ENCODE measurements at places on chromosomes 11 and 22.

GRCh38 chr11:24286238-24286637, 210.6 kb upstream of the LUZP2 start:
- DNase-seq: no peak

GRCh38 chr11:69474736-69475135, 6.7 kb upstream of the LINC01488 start:
- no peak for DNase-seq

DNA sequence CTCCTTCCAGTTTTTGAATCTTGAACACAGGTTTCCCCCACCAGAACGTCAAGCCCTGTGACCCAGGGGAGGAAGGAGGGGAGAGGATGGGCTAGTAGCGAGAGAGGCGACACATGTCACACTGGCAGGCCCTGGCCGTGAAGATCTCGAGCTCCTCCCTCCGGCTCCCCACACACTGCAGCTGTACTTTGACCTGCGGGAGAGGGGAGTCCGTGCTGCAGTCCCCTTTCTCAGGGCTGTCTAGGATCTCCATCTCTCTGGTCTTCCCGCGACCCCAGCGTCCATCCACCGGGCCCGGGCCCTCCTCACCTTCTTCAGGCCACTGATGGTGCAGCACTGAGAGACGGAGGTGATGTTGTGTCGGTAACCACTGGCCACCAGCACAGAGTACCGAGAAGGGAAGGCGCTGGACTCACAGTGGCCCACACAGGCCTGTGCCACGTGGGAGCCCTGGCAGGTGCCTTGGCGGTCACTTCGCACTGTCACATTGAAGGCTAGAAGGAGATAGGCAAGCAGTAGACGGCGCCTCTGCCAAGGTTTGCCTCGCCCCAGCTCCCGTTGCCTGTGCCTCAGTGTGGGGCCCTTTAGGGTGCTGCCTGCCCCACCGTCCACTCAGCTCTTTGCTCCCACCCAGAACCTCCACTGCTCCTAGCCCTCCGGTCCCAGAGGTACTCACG, 873 bp downstream of the GPHA2 start:
- DNase-seq: no peak

DNA sequence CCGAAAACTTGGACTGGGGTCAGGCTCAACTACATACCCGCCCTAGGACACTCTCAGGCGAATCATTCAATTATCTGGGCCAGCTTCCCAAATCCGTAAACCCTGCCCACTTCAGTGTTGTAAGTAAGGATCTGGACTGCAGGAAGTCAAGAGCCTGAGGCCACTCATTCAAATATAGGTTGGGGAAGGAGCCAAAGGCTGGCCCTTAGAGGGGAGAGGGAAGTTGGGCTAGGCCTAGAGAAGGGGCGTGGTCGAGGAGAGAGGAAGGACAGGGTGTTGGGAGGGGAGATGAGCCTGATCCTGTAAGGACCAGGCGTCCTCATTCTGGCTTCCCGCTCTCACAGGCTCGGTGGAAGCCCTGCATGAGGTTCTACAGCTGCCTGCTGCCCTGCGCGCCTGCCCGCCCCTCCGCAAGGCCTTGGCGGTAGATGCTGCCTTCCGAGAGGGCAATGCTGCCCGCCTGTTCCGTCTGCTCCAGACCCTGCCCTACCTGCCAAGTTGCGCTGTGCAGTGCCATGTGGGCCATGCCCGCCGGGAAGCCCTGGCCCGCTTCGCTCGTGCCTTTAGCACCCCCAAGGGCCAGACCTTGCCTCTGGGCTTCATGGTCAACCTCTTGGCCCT, 3.0 kb downstream of the SAC3D1 start:
- DNase-seq: no peak

- DNase-seq: no peak
Observed at GRCh38 chr11:84384731-84385130, 1098.6 kb upstream of the CCDC90B start.

DNA sequence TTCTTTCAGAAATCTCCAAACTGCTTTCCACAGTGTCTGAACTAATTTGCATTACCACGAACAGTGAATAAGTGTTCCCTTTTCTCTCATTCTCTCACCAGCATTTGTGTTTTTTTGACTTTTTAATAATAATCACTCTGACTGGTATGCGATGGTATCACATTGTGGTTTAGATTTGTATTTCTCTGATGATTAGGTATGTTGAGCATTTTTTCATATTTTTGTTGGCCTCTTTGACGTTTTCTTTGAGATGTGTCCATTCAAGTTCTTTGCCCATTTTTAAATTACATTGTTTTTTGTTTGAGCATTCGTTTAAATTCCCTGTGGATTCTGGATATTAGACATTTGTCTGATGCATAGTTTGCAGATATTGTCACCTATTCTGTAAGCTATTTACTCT, 1639.6 kb upstream of the TENM4 start:
- no peak for DNase-seq

DNA sequence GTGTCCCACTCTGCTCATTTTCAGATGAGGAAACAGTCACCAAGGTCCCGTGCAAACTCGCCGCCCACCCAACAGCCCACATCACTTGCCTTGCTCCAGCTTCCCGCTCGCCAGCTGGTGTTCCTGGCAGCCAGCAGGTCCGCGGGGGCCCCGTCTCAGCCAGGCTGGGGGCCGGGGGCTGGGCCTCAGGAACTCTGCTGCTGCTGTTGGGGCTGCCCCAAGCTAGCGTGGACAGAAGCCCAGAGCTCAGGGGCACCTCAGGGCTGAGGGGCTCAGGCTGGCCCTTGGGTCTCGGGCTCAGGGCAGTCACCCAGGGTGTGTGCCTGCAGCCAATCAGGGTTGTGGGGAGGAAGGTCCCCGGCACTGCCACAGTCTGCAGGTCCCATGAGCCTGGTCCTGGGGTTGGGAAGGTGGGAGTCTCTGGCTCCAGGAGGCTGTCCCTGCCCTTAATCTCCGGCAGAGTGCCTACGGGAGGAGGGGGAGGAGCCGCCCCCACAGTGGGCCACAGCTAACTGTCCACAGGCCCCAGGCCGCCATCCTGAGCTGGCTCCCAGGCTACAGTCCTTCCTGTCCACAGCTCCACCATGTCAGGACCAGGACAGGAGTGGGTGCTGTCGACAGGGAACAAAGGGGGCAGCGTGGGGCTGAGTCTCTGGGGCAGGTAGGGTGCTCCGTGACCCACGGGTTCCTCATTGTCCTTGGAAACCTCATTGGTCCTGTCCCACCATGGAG, 65.2 kb downstream of the ARFGAP3 start:
- no peak for DNase-seq

DNA sequence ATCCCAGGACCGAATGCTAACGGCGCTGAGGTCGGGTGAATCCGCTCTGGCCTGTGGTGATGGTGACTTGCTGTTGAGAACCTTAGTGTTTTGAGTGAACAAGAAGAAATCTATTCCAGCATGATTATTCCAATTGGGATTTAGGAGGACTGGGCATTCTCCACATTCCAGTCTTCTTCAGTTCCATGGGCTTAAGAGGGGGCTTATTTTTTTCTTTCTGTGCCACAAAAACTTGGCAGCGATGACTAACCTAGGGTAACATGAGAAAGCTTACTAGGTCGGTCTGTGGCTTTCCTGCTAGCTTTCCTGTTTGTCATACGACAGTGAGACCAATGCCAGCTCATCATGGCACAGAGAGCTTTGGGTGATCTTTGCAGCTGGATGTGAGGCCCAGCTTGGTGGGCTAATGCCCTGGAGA, 62.9 kb upstream of the ATXN10 start:
- DNase-seq: no peak

DNA sequence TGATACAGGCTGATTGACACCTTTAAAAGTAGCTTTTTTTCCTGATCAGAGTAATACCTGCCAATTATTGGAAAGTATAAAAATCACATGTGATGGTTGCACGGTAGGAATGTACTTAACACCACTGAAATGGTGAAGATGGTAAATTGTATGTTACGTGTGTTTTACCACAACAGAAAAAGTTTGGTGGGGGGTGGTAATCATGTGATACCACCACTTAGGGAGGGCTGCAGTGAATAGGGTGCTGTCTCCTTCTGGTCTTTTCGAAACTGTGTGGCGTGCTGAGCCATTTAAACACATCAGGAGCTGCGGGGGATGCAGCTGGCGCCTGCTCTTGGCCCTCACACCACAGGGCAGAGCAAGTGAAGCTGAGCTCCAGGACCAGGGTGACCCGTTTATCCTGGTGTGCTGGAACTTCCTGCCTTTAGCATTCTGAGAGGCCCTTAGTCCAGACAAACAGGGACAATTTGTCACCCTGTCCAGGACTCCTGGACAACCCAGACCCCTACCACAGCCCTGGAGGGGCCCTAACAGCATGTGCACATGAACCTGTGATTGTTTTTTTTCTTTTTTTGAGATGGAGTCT, 2.6 kb downstream of the SYNGR1 start:
- DNase-seq: no peak

DNA sequence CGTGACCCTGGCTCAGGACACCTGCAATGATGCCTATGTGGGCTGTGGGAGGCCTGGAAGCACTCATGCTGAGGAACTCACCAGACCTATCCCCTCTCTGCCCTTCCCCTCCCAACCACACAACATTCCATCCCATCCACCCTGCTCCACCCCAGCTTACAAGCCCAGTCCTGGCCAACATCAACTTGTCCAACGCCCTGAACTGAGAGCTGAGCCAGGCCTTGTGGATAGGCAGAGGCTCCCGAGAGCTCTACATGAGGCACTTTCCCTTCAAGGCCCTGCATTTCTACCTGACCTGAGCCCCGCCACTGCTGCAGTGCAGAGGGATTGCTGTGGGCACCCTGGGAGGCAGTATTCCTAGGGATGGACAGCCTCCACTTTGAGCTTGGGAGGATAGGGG, 112.4 kb downstream of the PDE2A start:
- no peak for DNase-seq

GRCh38 chr11:75823946-75824345, 8.9 kb downstream of the UVRAG start:
- DNase-seq: no peak

DNA sequence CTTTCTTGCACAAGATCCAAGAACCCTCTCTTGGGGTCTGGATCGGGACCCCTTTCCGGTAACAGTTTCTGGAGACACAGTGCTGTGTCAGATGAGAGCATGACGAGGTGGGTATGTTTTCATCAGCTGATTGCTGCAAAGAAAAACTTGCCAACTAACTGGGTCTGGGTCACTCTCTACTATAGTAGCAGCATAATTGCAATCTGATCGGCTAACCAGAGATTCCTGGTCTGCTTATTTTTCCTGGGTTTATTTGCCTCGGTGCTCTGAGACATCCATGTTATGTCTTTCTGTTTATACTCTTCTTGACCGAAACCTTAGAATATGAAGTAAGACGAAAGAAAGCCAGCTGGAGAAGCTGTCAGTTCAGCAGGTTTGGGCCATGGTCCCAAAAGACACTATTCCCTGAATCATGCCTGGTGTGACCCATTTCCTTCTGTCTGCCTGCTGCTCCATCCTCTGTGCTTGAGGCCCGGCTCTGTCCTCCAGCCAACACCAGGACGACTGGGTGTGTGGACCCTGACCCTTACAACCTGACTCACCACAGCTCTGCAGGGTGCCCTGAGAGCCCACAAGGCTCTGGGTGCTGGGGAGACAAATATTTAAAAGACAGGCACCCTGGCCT, 24.1 kb upstream of the CLMP start:
- DNase-seq: no peak

GRCh38 chr11:5620651-5621521, 3.9 kb upstream of the TRIM34 start:
- DNase-seq: no peak
